ENCODE measurements at places on chromosomes 6 and 20.

GRCh38 chr6:96832780-96833179 is 4.5 kb downstream of the GPR63 start:
- no peak for DNase-seq

GRCh38 chr6:118656847-118657451 is 5.6 kb upstream of the CEP85L start:
- DNase-seq, result no peak

GRCh38 chr6:33998660-33999059 is 147.2 kb downstream of the GRM4 start:
- no peak for DNase-seq

DNA sequence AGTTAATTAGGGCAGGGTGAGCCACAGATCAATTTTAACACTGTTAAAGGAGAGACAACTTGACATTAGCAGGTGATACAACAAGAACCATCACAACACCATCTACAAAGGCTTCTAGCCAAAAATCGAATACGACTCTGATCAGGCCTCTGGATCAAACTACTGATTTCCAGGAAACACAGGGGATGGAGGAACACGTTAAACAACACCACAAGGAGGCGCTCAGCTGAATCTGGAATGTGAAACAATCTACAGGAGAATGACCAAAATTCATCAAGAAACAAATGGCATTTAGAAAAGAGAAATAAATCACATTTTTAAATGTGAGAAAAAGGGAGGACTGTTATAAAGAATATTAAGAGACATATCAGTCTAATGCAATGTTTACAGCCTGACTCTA is 13.5 kb upstream of the MAFB start:
- no peak for DNase-seq

DNA sequence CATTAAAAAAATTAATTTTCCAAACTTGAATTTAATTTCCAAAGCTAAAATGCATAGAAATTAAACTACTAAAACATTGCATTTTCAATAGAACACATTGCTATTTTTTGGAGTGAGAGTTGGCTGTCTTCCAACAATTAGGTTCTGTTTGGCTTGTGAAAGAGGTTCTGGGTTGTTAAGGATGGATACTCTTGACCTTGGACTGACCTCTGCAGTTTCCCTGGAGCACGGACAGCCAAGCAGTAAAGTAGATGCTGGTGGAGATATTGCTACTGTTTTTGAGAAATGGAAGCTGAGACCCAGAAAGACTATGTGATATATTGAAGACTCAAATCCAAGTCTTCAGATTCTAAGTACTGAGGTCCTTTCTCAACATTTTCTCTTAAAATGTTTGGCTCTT is 95.9 kb upstream of the CHD6 start:
- DNase-seq, result no peak

DNA sequence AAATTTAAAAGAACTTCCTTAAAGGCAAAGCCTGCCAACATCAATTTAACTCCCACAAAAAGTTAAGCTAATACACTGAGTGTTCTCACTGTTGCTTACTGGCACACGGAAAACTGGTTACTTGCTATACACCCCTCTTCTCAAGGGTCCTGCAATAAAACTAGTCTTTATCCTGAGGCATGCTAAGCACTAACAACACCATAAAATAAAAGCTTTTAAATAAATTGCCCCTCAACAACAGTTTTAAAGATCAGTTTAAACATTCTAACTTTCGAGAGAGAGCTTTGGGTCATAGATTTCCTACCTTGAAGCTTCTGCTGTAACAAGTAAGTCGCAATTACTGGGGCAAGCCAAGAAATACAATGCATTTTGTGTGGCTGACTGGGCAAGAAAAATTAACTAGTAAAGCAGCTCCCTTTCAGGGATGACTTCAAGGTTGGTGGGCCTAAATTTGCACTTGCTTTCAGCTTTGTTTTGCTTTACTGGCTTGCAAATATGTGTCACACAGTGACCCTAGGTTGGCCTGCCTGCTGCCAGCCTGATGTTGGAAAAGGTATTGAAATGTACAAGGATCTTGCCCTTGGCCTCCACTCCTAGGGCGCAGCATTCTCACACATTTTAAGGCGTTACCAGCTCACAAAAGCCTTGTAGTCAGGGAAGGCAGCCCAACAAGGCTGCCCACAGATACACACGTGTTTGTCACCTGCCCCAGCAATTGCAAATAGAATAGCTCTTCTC is 4.0 kb upstream of the HEY2 start:
- no peak for DNase-seq

GRCh38 chr20:1509237-1509636 is 18.0 kb upstream of the SIRPB2 start:
- no peak for DNase-seq

DNA sequence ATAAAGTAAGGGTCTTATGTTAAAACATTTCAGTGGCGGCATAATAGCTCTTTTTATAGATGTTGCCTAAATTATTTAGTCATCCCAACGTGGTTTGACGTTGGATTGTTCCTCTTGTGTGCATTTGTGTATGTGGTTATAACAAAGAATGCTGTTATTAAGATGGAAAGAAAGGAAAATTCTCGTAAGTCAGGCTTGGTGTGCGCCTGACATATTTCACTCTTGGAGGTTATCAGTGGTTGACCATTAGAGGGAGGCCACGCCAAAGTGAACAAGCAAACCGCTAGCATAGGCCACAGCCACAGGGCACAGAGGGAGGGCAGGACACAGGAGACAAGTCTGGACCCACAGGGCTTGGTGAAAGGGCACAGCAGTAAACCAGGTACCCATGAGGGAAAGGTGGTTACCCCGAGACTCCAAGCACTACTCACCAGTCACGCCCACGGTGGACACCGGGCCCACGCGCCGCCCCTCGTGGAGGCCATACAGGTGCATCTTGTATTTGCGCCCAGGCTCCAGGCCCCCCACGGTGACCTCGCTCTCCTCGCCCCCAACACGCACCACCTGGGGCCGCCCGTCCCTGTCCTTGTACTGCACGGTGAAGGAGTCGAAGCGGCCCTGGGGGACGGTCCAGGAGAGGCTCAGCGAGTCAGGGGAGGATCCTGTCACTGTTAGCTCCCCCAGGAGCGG is 22.9 kb downstream of the CYP21A2 start:
- DNase-seq, result no peak

DNA sequence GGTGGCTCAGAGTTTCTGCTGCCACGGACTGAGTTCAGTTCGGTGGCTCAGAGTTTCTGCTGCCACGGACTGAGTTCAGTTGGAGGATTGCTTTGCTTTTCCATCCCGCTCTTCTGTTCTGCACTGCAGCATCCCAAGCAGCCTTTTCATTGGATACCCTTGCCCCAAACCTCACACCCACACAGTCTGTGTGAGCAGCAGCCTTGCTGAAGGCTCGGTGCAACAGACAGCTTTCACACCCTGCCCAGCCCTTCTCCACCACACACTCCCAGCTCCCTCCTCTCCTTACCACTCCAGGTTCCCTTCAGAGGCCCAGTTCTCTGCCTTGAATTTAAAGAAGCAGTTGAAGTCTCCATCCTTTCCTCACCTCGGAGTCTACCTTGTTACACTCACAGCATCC is 52.5 kb upstream of the CHD6 start:
- no peak for DNase-seq

- no peak for DNase-seq
These were observed 126.7 kb downstream of the BCAS1 start for GRCh38 chr20:53943522-53944291.

DNA sequence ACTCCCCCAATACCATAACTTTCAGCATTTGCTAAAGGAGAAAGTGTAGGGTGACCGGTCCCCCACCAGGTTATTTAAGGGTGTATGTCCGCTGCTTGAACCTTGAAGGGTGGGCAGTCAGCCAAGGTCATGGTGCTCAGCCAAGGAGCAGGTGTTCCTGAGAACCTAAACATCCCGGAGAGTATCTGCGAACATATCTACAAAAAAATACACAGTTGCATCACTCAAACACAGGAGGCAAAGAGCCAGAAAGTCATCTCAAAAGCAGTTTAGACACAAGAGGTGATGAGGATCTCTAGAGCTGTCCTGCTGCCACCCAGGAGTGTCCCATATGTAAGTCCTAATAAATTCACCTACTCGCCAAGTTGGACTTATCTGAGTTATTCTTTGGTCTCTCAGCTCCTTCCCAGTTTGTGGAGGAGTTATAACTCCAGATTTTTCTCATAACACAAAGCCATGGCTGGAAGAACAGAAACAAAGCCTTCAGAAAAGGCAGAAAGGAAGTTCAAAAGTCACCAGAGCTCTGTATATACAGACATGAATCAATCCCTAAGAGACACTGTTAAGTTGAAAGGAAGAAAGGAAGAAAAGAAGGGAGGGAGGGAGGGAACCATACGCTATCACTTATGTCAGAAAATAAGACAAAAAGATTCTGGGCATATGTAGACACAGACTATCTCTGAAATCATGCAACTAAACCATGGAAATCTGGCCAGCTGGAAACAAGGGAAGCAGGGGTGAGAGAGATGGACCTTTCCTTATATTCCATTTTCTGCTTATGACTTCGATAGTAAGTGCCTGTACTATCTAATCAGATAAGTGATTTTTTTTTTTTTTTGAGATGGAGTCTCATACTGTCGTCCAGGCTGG is 11.3 kb downstream of the MBOAT1 start:
- no peak for DNase-seq

- no peak for DNase-seq
These were observed 49.2 kb downstream of the SCAND1 start for GRCh38 chr20:35904982-35905663.

DNA sequence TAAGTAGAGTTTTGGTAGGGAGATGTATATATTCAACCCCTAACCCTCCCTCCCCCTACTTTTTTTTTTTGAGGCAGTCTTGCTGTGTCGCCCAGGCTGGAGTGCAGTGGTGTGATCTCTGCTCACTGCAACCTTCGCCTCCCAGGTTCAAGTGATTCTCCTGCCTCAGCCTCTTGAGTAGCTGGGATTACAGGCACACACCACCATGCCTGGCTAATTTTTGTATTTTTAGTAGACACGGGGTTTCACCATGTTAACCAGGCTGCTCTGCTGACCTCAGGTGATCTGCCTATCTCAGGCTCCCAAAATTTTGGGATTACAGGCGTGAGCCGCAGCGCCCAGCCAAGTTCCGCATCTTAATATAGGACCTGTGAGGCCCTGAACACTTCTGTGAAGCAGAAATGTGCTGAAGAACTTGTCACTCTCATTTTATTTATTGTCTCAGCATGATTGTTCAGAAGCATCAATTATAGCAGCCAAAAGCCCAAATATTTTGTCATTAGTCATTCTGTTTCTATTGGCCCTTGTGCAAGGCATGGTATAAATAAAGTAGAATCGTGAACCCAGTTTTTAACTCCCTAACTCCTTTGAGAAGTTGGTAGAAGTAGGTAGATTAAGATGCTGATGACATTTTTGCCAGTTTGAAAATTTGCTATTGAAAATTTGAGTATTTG is 19.4 kb downstream of the DSTN start:
- no peak for DNase-seq

DNA sequence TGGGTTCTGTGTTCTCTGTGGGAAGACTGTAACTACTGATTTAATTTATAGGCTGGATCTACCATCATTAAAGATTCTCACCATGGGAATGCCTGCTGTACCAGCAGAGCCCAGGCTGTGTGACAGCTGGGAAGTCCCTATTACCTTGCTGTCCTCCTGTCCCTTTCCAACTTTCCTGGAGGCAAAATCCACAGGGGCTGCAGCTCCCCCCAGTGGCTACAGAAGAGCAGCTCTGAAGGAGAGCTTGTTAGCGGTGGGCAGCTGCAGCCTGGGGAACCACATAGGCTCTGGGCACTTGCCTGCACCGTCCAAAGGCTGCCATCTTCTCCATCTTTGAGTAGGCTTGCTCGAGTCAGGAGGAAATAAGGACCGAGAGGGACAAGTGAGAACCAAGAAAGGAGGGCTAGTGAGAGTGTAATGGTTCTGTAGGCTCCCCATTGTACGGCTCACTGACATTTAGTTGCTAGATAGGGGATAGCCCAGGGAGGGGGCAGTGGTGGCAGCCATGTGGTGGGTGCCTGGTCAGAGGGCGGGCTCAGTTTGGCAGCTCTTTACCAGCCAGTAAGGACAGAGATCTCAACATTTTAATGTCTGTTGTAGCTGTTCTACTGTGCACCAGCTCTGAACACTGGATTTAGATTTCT is 155.1 kb upstream of the MLIP start:
- peak; percentile 43 for DNase-seq

DNA sequence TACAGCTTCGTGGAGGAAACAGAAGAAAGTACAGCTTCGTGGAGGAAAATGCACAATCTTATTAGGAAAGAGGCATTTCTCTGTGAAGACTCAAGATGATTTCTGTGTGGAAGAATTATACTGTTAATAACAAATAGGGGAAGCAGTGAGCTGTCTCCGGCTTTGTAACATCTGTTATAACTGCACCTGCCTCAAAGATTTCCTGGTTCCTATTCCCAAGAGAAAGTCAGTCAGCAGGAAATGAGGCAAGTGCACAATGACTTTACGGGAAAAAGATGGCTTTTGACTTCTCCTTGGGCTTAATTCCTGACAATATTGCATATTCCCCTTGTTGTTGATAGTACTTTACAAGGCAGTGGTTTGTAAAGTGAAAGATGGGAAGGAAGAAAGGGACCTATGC is 538.5 kb downstream of the BMP2 start:
- DNase-seq, result no peak

GRCh38 chr6:157965387-157965786 is 16.3 kb upstream of the SYNJ2 start:
- DNase-seq, result no peak

DNA sequence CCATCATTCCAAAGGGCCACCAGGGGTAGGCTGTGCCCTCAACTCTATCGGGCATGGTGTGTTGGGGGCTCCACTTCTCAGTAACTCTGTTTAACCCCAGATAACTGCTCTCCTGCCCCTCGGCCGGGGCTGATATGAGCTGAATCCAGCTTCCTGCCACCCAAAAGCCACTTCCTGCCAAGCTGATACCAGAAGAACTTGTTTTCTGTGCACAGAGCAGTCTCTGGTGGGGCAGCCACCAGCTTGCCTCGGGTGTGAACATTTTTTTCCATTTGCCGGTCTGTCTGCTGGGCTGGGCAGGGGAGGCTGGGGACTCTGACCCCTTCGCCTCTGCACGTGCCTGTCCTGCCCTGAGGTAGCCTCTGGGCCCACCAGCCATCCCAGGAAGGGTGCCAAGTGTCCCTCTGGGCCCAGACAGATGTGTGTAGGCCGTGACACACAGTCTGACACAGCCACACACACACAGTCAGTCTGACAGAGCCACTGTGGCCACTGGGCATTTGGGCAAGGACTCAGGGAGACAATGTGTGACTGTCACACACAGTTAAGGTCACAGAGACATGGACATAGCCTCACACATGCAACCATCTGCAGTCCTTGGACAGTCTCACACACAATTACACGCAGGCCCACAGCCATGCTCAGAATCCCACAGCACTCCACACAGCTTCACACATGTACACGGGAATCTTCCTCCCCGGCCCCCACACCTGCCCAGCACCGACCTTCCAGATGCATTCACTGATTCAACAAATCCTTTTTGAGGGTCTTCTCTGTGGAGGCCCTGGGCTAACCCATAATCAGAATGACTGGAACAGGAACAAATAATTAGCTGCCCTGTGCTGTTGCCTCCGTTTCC is 45.1 kb downstream of the NOL4L start:
- DNase-seq, result no peak

Data from fibroblast of skin of left quadriceps (primary cell).